ENCODE measurements at places on chromosomes 12 and 14.
A peak's percentile ranks its signal among the peaks of the same experiment; 100 is the strongest.

GRCh38 chr12:86521870-86522269, 265.7 kb upstream of the MGAT4C start:
- DNase-seq: no peak

DNA sequence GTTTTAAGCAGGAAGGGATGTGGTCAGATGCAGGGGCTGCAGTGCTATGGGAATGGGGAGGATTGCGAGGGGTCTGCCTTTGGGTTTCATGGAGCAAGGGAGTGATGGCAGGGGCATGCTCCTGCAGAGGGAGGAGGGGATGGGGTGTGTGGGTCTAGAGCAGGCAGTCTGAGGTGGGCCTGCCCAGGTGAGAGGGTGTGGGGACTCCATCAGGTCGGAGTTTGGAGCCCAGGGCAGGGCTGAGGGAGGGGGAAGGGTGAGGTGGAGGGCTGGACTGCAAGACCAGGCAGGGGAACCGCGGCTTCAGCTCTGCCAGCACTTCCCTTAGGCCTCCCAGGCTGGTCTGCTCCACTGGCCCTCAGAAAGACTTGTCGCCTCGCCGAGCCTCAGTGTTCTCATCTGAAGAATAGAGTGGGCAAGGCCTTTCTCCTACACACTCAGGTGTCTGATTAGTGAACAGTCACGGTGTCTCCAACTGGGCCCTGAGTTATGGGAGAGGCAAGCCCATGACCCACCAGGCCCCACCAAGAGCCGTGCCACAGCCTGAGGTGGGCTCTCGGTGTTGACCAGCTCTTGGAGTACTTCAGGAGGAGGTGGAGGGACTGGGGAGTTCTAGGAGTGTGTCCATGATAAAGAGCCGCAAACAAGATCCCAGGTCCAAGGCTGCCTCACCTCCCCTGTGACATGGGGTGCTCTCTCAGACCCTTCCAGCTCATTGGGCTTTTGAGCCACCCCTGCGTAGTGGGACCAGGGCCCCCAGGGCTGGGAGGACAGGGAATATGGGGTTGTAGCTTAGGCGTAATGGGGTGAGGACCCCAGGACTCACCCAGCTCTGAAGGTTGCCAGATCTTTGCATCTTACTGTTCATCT, 20.1 kb upstream of the KRT80 start:
- no peak for DNase-seq

- DNase-seq: no peak
Measured at GRCh38 chr14:83638748-83639504, 1891.0 kb upstream of the FLRT2 start.

DNA sequence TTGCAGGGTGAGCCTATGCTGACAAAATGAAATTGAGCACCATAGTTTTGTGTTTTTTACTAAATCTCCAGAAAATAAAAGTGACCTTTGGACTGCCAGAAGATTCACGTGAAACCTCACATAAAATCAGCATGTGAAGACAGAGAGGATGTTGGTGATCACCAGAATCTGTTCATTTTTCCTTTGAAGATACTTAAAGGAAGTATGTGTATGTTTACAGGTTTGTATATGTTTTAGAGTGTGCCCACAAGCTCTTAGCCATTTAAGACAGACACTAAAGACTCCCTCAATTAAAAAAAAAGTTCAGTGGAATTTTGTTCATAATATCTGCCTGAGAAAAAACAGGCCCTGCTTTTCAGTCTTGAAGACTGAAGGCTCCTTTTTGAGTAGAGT, 25.9 kb downstream of the DDX47 start:
- DNase-seq: no peak

DNA sequence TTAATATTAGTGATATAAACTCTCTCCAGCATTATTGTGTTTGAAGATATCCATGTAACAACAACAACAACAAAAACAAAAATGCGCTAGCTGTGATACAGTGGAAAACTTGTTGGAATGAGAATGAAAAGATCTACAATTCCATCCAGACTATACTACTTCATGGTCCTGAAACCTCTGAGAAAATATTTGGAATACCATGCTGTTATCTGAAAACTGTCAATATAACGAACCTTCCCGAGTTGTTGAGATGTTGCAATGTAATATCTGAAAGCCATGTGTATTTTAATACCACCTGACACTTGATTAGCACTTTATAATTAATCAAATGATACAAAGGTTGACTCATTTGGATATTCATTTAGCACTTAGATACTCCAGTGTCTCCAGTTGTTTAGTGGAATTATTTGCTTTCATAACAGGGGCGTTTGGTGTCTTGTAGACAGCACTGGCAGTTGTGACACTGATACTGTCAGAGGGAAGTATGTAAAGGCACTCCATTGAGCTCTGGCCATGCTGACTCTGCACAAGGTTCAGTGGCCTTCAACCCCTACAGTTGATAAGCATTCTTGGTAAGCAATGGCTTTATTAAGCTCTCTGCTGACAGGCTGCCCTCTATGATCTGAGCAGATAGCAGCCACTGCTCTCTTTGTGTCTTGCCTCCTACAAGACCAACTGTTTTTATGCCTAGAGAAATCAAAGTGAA, 447.1 kb upstream of the SEL1L start:
- DNase-seq: no peak

DNA sequence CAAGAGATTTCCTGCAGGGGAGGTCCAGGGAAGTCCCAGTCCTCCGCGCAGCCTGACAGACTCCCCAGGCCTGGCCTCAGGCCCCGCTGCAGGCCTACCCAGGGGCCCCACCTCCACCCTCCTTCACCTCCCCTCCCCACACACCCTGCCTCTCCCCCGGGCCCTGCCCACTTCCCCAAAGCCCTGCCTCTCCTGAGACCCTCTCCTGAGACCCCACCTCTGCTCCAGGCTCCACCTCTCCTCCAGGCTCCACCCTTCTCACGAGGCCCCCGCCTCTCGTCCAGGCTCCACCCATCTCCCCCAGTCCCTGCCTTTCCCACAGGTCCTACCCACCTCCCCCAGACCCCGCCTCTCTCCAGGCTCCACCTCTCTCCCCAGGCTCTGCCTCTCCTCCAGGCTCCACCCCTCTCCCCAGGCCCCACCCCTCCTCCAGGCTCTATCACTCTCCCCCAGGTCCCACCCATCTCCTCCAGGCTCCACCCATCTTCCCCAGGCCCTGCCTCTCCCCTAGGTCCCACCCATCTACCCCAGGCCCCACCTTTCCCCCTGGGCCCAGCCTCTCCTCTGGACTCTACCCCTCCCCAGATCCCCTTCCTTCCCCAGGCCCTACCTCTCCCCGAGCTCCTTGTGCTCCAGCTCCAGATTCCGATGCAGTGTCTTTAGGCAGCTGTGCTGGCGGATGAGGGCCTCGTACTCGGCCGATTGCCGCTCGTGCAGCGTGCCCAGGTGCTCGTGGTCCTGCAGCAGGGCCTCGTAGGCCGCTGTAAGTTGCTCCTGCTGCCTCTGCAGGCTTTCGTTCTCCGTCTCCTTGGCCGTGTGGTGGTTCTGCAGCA, 58.8 kb upstream of the GPR68 start:
- peak; percentile 81 for DNase-seq

DNA sequence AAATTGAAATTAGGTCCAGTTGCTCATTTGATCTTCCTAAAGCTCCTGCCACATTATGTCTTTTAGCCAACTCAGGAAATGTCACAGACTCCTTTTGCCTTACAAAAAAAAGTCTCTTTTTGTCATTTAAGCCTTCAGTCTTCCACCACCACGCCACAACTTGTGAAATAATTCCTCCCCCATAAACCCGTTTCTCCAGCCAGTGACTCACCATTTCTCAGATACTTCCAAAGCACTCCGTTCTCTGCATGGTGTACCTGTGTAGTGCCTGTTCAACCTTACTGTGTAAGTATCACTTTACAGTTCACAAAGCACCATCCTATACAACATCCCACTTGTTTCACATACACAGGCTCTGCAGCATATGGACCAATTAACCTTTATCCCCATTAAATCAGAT, 139.5 kb upstream of the AEBP2 start:
- DNase-seq: no peak

DNA sequence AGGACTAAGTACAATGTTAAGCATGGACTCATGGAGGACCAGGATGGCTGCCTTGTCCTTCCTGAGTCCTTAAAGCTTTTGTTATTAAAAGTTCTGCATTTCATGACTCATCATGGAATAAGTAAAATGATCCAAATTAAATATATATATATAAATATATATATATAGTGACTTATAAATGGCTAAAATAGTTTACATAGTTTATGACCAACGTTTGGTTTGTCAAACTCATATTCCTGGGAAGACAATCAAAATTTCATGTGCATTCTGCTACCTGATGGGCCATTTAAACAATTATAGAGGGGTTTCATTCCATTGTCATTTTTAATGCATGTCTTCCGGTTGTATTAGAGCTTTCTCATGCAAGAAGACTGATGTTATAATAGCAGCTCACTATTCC, 1190.7 kb downstream of the FSCB start:
- no peak for DNase-seq

GRCh38 chr12:62481843-62482540, 15.4 kb downstream of the MON2 start:
- DNase-seq: no peak

DNA sequence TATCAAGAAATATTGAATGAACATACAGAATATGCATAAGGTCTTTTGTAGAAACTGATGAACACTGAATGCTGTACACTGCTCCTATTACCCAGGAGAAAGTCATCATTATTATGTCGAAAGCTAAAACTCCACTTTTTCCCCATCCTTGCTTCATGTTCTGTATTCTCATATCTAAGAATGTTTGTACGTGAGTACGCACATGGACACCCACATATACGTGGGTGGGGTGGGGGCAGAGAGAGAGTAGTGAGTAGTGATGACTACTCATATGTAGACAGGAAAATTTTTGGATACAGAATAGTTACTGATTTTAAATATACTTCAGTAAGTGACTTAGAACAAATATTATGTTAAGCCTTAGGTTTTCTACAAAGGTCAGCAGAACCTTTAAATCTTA, 75.1 kb downstream of the FERMT2 start:
- DNase-seq: no peak

- no peak for DNase-seq
Measured at GRCh38 chr12:87120440-87120839, 864.2 kb upstream of the MGAT4C start.

- no peak for DNase-seq
Measured at GRCh38 chr12:76220980-76221379, 127.2 kb downstream of the BBS10 start.

- no peak for DNase-seq
Measured at GRCh38 chr12:132729541-132730320, 19.1 kb downstream of the PGAM5 start.

- DNase-seq: peak; percentile 4
Measured at GRCh38 chr12:105279460-105280056, 43.6 kb upstream of the APPL2 start.

- DNase-seq: no peak
Measured at GRCh38 chr14:92404938-92405337, 82.0 kb downstream of the SLC24A4 start.

GRCh38 chr12:11681207-11681606, 31.7 kb downstream of the ETV6 start:
- no peak for DNase-seq

- no peak for DNase-seq
Measured at GRCh38 chr14:79831195-79831892, 380.0 kb downstream of the DIO2 start.

DNA sequence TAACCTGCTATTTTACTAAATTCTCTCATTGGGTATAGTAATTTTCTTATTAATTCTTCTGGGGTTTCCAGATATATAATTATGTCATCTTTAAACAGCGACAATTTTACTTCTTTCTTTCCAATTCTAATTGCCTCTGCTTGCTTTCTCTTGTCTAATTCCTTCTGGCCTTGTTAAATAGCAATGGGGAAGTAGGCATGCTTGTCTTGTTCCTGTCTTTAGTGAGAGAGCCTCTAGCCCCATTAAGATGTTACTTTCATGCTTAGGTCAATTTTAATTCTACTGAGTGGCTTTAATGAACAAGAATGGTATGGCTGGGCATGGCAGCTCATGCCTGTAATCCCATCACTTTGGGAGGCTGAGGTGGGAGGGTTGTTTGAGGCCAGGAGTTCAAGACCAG, 31.7 kb downstream of the LRTM2 start:
- no peak for DNase-seq

DNA sequence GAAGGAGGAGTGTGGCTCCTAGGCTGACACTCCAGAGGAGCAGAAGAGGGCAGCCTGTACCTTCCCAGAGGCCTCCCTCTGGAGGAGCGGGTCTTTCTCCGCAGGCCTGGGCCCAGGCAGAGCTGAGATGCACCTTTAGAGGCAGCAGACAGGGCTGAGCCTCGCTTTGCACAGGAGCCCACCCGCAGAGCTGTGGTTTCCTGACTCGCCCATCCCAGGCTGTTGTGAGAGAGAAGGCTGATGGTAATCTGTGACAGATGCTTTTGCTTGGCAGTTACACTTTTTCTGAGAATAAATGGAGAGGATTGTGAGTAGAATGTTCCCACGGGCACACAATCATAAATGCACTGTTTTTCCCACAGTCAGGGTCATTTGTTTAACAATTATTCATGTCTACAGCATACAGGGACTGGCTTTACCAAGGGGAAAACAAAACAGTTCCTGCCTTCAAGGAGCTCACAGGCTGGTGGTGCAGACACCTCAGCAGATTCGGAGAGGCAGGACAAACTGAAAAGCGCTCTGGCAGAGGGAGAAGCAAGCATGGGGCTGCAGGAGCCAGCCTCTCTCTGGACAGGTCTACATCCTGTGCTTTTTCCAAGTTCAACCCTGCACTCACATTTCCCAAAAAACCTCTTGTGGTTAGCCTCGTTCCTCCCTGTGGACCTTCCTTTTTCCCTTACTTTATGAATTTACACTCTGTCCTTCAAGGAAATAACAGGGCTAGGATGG, 13.9 kb downstream of the EVL start:
- peak; percentile 78 for DNase-seq

DNA sequence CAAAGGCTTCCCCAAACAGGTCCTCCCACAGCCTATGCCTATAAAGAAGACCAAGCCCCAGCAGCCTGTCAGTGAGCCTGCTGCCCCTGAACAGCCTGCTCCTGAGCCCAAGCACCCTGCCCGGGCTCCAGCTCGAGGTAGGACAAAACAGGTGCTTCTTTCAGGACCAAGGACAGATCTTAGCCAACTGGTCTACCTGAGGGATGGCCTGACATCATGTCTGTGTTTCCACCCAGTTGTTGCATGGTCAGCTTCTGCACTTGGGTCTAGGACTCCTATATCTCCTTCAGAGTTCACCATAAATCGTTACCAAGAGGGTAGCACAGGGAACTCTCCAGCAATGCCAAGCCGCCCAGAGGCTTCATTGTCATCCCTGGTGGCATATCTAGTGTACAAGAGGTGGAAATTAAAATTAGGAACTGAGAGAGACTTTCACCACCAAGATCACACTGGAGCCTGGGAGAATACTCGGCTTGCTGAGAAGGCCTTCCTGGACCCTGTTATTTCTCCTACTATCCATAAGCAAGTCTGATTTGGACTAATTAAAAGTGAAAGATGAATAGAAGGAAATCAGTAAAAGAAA, 38.2 kb upstream of the OAS1 start:
- no peak for DNase-seq

GRCh38 chr12:26534071-26534470, 298.9 kb downstream of the ITPR2 start:
- DNase-seq: no peak

DNA sequence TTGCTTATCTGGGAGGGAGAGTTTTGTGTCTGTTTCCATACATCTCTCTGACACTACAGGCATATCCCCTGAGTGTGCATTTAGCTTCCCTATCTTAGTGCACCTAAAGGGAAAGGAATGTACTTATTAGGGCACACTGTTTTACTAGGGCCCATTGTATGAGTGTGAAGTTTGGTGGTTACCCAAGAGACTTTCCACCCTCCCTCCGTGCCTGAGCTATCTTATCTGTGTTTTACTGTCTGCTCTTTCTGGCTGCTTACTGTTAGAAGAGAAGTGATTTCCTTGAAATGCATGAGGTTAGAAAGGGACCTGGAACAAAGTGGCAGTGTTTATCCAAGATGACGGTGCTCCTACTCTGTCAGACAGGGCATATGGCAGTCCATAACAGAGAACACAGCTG, 8.5 kb upstream of the SVOP start:
- DNase-seq: no peak

Data from stimulated activated CD8-positive, alpha-beta memory T cell treated with anti-CD3 and anti-CD28 coated beads, Interleukin-15, amount 100 ng/mL, for 48 hours (primary cell).